NCI-H1694 (cell line): ENCODE measurements at places on chromosomes 12 and 14.

DNA sequence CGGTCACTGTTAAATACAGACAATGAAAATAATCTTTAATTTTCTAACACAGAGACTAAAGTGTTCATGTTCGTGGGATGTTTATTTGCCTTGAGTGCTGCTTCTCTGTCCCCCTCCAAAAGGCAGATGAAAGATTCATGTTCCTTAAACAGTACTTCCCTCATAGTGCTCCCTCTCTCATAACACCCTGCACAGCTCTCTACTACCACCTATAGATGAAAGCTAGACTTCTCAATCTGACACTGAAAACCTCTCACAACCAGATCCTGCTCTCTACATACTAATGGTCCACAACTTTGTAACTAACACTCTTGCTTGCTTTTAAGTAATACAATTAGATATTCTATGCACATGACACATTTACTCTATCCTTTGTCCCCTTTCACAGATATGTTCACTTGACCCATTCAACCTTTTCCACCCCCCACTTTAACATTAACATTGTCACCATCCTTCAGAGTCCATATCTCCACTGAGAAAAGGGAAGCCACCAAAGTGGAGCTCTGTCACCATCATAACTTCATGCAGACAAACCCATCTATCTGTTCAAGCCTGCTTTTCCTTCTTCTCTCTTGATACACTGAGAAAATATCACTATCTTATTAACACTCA lies 266.4 kb upstream of the USP15 start:
- DNase-seq = no peak

GRCh38 chr12:110917961-110918360 lies 2.4 kb downstream of the MYL2 start:
- DNase-seq = no peak

DNA sequence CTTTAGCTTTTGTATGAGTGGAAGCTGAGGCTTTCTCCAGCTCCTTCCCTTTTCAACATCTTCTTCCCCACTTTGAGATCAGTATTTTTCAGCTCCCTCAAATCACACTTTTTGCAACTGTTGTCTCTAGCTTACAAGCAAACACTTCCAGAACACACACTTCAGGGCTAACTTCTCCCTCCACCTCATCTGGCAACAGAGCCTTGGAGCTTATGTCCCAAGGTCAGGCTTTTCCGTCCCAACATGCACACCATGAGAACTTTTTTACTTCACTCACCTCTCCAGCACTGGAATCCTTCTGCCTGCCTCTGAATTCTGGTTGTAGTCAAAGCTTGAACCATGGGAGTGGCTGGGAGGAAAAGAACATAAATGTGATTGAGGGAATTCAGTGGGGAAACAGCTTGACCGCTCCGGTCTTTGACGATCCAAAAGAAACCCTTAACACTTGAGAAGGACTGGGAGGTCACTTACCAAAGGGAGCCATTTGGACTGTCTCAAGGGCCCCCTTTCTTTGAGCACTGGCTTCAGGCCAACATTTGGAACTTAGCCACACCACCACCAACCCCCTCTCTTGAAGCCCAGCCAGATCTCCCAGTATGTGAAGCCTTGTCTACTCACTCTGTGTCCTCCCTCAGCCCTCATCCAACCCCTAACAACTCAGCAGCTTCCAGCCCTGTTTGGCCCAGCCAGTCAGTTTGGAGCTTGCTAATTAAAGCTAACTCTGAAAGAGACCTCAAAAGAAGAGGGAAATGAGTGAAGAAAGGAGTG lies 3.9 kb upstream of the BLOC1S1 start:
- no peak for DNase-seq

- DNase-seq = no peak
These were observed 729 bp upstream of the M6PR start for GRCh38 chr12:8950221-8950527.

DNA sequence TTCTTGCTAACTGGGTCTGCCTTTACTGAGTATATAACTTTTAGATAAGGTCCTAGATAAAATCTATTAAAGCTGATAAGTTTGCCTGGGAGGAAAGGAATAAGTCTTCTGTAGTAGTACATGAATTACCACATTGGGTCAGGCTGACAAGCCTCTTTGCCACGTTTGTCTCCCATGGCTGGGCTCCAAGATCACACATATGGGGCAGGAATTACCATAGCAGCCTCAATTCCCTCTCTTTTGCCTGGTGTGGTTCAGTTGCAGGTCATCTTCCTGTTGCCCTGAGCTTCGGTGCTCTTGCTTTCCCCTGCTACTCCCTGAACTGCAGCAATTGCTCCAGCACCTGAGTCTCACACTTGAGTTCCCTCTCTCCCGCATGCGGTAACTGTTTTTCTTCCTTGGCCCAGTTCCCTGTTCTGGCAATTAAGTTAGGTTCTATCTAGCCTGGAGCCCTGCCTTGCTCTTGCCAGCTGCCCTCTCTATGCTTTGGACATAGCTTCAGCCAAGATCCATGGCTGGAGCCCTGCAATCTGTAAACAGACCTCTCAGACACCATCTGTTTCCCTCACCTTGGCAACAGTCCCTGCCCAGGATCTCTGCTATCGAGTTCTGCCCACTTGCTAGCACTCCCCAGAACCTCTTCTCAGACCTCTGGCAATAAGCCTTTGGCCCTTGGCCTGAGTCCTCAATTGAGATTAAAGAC lies 5.8 kb upstream of the GLT8D2 start:
- peak; percentile 76 for DNase-seq

DNA sequence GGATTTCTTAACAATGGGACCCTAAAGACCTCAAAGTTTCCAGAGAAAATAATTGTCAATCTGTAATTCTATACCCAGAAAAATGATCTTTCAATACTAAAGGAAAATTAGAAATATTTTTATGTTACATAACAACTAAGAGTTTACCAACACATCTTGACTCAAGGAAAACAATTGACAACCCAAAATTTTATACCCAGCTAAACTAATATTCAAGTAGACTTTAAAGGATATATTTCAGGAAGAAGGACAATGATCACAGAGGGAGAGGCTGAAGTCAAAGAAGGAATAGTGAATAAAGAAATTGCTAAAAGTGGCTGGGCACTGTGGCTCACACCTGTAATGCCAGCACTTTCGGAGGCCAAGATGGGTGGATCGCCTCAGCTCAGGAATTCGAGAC lies 12.6 kb upstream of the PLD4 start:
- DNase-seq = no peak
